ENCODE measurements at places on chromosomes 2 and 18.

GRCh38 chr2:224819075-224819474 is 102.9 kb upstream of the CCDC195 start:
- no peak for DNase-seq

- no peak for DNase-seq
Observed at GRCh38 chr2:97774425-97774824, 61.0 kb downstream of the ZAP70 start.

GRCh38 chr2:172864182-172864581 is 128.5 kb downstream of the RAPGEF4 start:
- DNase-seq = peak; percentile 23

- DNase-seq = no peak
Observed at GRCh38 chr18:77114415-77115191, 18.0 kb downstream of the MBP start.

DNA sequence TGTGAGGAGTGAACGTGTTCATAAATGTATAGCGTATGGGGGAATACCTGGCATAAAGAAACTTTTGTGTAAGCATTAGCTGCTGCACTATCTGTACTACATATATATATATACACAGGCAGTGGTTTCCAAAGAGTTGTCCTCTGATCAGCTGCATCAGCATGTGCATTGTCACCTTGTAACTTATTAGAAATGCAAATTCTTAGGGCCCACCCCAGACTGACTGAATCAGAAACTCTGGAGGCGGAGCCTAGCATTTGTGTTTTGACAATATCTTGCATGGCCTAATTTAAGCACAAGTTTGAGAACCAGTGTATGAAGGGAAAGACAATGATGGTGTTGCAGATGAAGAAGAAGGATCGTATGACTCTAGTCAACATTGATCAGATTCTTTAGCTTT is 299.5 kb downstream of the CCDC102B start:
- no peak for DNase-seq

- DNase-seq = no peak
Observed at GRCh38 chr2:188269004-188269403, 22.7 kb upstream of the GULP1 start.

DNA sequence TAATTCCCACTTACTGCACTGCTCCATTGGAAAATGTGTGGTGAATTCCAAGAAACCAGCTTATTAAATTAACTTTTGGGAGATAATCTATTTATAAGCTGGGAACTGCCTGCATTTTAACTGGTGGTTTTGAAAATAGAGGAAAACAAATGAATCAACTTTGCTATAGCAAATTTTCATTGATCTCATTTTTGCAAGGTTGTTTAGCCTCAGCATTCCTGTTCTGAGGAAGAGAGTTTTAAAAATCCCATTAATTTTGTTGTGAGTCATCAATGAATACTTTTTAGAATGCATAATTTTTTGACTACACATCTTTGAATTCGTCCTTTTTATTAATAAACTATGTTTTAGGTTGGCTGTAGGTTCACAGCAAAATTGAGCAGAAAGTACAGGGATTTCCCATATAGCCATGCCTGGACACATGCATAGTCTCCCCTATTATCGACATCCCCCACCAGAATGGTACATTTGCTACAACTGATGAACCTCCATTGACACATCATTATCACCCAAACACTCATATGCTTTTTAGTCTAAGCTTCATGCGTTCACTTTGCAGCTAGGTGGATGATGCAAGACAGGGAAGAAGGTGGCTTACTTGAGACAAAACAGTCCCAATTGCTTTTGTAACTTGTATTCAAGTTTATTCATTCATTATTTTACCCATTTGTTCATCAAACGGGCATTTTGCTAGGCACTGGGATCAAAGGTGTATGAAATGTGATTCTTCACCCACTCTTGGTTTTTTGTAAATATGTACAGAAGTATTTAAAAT is 106.9 kb downstream of the ZNF521 start:
- DNase-seq = no peak

DNA sequence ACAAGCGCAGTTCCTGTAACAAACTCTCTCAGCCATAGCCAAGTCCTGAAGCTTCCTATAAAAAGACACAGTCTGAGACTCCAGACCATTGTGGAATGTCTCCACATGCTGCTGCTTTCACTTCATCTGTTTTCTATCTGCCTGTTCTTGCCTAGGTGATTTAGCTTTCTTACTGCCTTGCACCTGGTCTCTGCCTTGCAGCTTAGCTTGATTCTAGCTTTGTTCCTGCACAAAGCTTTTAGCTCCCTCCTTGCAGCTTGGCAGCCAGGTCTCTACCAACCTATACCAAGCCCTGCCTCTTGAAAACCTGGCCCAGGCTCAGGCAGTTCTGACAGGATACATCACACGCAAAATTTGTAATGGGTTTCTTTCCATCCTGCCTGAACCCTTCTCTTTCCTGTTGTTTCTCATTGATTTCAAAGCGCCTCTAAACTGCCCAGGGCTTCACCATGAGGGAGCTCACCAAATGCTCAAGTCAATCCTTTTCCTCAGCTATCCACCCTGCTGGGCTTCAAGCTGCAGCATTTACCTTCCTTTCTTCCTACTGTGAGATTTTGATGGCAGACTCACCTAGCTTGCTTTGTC is 941.3 kb upstream of the NXPH2 start:
- DNase-seq = no peak

- DNase-seq = no peak
Observed at GRCh38 chr2:125240870-125241269, 1215.8 kb downstream of the CNTNAP5 start.

DNA sequence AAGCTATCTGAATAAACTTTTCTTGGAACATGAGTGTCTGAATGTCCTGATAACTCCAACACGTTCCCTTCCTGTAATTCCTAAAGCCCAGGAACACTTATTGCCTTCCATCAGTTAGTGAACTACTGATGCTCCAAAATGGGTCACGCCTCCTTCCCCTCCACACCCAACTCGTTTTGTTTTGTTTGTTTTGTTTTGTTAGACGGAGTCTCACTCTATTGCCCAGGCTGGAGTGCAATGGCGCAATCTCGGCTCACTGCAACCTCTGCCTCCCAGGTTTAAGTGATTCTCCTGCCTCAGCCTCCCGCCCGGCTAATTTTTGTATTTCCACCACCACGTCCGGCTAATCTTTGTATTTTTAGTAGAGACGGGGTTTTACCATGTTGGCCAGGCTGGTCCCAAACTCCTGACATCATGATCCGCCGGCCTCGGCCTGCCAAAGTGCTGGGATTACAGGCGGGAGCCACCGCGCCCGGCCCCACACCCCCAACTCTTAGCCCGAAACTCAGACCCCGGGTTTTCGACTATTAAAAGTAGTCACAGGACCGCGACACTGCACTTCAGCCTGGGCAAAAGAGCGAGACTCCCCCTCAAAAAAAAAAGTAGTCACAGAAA is 774 bp downstream of the IER3IP1 start:
- no peak for DNase-seq

DNA sequence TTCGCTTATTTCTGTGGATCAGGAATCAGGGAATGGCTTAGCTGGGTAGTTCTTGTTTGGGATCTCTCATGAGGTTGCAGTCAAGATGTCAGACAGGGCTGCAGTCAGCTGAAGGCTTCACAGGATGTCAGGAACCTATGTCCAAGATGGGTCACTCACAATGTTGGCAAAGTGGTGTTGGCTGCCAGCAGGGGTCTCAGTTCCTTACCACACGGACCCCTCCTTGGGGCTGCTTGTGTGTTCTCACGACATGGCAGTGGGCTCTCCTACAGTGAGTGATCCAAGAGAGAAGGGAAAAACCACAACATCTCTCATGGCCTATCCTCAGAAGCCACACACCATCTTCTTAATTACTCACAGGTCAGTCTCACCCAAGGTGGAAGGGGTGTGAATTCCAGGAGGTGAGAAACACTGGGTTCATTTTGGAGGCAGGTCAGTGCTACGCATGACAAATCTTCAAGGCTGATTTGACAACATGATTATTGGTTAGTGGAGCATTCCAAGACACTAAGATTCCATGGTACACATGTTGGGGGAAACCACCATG is 1.3 kb upstream of the ANTXR1 start:
- no peak for DNase-seq

DNA sequence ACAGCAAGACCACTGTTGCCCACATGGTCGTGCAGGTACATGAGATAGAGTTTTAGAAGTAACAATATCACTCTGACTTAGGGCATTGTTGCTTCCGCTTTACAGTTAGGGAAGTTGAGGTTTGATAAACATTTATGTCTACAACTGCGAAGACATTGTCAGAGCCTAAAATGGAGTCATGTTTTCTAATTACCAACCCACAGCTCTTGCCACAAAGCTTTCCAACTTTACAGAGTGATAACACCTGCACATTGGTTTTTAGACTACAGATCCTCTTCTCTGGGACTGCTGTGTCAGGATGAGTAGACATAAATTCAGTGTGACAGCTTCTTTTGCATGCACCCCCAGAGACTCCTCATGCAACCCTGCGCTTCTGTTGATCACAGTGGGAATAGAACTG is 119.0 kb downstream of the FEZ2 start:
- DNase-seq = no peak

DNA sequence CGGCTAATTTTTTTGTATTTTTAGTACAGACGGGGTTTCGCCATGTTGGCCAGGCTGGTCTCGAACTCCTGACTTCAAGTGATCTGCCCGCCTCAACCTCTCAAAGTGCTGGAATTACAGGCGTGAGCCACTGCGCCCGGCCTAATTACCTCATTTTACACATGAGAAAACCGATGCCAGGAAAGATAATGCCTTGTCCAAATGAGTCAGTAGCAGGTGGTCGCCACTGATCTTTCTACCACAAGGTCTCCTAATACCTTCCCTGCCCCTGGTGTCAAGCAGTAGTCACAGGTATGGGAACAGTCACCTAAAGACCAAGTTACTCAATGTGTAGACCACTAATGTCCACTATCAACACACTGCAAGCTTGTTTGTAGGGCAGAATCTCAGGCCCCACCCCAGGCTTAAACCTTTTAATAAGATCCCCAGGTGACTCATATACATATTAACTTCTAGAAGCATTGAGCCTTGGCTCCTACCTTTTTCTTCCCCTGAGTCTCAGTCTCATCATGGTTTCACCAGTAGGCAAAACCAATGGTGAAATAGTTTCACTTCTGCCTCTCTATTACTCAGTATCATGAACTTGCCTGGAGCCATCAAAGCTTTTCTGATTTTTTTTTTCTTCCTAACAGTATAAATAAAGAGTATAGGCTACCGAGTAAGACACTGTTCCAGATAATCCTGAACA is 6.9 kb upstream of the EPB41L5 start:
- no peak for DNase-seq

DNA sequence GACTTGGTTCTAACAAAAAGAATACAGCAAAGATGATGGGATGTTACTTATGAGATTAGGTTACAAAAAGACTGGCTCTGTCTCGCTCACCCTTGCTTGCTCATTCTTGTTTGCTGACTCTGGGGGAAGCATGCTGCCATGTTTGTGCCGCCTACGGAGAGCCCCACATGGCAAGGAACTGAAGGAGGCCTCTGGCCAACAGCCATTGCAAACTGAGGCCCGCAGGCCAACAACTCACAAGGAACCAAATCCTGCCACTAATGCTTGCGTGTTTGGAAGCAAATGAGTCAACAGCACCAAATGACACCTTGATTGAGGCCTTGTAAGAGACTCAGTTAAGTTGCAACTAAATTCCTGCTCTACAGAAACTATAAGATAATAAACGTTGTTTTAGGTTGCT is 297.6 kb upstream of the STON1 start:
- DNase-seq = no peak

- DNase-seq = no peak
Observed at GRCh38 chr2:124704071-124704925, 679.2 kb downstream of the CNTNAP5 start.

GRCh38 chr2:117794668-117795067 is 19.8 kb upstream of the DDX18 start:
- no peak for DNase-seq

DNA sequence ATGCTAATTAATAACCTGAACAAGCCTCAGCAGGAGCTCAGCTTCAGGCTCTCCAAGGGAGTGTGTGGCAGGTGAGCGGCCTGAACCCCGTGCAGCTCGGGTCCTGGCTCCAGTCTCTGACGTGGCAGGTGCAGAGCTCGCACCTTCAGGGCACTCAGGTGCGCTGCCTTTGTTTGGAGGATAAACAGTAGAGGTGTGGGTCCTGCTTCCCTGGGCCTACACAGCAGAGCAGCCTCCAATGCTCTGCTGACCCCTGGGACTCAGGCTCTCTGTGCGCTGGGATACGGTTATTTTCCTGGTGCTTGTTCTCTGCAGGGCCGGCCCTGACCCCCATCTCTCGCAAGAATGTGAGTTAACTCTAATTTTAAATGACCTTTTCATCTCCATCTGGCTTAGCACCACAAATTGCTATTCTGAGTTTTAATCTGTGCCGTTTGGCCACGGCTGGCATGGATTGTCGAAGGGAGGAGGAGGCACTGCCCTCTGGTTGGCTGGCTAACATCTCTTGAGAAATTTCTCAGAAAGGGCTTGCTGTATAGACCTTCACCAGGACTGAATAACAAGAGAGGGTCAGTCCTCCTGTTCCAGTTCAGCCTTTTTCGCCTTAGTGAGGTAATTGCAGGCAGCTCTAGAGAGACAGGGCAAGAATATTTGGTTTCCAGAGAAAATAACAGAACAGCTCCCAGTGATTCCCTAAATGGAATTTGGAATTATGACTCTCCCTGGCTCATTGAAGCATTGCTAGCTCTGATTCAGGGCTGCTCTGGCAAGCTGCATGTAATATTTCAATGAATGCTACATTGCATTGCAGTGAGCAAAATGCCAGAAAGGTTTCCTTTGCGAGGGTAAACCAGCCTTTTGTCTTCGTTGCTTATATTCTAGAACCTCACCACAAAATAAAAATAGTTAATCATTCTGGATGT is 161.8 kb downstream of the DCDC2C start:
- DNase-seq = no peak

- no peak for DNase-seq
Observed at GRCh38 chr18:64208516-64208915, 59.6 kb upstream of the LINC00305 start.

DNA sequence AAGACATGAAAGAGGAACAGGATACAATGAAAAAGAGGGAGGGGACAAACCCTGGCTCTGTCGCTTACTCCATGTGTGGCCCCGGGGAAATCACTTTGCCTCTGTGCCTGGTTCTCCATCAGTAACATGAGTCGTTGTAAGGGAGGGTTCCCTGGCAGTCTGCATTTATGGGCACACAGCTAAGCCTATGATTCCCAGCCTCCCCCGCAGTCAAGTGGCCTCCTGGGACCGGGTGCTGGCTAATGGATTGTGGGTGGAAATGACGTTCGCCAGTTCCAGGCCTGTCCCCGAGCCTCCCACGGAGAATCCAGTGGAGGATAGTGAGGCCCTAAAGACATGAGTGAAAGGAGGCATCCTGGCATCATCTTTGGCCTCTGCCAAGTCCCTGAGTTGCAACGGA is 42.7 kb downstream of the SFXN5 start:
- DNase-seq = no peak

- DNase-seq = no peak
Observed at GRCh38 chr2:122003196-122003940, 247.9 kb downstream of the TSN start.

DNA sequence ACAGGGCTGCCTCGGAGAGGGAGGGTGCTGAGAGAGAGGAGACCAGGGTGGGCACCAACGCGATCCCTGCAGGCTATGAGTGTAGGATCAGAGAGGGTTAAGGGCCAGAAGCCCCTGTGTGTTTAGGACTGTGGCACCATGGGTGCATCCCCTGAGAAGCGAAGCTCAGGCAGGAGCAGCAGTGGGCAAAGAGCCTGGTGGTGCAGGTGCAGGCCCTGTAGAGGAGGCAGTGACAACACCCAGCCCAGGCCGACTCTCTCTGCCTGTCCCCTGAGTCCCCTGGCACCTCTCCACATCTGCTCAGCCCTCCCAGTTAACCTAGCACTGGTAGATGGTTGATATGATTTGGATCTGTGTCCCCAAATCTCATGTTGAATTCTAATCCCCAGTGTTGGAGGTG is 139.8 kb downstream of the RNF152 start:
- no peak for DNase-seq

- DNase-seq = no peak
Observed at GRCh38 chr2:42028571-42029148, 19.2 kb upstream of the PKDCC start.

Measured in T-cell (primary cell).